ENCODE measurements at places on chromosomes 11 and 22.

GRCh38 chr11:35250621-35251020 is 111.7 kb downstream of the CD44 start:
- no peak for DNase-seq

DNA sequence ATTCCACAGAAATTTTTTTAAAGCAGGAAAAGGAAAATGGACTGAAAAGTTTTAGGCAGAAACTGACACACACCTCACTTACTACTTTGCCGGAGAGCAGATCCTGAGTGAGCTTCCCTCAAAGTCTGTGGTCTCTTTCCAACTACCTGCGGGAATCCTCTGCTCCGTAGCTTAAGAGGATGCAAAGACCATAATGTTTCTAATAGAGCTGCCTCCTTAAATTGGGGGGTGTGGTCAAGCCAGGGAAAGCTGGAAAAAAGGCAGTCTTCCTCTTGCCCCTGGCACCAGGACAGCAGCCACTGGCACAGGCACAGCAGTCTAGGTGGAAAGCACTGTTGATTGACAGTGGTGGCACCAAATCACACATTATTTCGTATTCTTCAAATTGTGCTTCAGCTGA is at the start of gene ETS1:
ETS1 (minus strand) TSS at position 144 of the 400 bp plus-strand sequence. CDS start 14,428 bp downstream, outside the sequence.
- DNase-seq: no peak

DNA sequence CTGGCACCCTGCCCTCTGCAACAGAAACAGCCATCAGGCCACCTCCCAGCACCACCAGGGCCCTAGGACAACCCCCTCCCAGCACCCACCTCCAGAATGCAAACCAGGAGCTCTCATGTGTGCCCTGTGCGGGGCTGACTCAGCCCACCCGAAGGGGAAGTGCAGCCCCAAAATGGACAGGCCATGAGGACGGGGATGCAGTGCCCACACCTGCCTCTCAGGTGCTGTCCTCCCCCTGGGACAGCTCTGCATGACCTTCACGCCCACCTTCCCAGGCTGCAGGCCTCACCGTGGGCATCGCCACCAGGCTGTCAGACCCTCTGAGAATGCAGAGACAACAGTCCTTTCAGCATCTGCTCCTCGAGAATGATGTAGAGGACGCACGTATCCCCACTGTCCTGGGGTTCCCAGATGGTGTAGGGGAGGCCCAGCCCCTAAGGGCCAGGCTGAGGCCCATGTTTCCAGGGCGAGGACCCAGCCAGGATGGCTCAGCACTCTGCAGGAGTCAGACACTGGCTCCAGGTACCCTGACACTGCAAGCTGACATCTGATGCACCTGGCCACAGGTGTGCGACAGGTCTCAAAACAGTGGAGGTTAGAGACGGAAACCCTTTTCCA is 13.5 kb downstream of the MOB2 start:
- DNase-seq: no peak

GRCh38 chr22:39313258-39314001 is 6.0 kb downstream of the RPL3 start:
- DNase-seq: no peak

GRCh38 chr11:109096266-109096665 is 325.7 kb upstream of the C11orf87 start:
- DNase-seq: no peak

- no peak for DNase-seq
These were observed 66.9 kb downstream of the TBC1D22A start for GRCh38 chr22:46829117-46829891.

- no peak for DNase-seq
These were observed 81.1 kb downstream of the USP35 start for GRCh38 chr11:78269806-78270205.

DNA sequence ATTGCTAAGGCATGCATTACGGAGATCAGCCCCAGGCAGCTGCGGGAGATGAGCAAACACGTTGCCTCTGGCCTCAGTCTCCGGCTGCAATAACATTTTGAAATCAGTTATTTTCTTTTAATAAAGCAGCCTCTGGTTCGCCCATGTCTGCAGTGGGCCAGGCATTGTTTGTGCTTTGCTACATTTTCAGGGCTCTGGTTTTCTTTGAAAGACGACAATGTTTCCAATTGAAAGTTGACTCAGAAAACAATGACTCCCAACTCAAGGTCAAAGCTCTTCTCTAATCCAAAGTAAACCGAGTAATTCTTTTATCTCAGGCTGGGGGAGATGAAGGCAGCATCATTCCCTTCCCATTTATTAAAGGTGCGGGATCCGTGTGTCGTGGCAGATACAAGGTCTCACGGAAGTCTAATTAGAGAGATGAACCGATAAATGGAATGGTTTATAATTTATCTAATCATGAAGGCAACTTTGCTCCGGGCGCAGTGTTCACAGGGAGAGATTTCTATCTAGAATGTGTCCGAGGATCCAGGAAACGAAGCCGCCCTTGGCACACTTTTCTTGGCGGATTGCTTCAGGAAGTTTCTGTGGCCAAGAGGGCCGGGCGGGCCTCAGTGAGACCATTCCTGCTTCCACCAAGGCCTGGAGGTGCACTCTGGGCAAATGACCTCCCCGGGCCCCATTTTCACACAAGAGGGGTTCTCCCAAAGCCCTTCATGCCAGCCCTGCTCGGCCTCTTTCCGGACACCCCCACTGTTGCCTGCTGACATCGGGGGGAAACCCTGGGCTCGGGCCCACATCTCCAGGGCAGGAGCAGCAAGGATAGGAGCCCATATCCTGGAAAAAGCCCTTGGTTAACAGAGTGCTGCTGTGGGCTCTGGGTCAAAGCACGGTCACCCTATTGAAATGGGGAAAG is 811.4 kb downstream of the BRD1 start:
- DNase-seq: peak; percentile 59

DNA sequence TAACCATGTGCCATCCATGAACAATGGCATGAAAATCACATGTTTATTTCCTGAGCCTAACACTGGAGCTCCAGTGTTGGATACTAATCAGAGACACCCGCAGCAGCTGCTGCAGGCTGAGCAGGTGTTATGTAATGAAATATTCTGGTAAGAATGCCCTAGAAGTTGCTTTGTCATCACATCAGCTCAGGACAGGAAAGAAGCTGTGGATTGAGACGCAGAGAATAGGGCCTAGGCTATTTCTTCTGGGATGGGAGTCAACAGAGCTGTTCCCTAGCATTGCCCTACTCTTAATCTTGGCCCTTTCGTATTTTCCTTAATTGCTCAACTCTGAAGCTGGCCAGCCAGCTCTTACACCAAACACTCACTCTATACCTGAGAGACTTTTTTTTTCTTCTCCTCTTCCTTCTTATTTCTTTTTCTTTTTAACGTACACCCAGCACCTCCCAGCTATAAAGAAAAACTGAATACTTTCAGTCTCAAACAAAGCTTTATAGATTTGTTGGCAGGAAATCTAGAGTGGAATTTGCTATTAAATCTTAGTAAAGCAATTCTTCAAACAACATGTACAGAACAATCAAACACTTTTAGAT is 31.9 kb downstream of the RASSF10 start:
- DNase-seq: no peak

DNA sequence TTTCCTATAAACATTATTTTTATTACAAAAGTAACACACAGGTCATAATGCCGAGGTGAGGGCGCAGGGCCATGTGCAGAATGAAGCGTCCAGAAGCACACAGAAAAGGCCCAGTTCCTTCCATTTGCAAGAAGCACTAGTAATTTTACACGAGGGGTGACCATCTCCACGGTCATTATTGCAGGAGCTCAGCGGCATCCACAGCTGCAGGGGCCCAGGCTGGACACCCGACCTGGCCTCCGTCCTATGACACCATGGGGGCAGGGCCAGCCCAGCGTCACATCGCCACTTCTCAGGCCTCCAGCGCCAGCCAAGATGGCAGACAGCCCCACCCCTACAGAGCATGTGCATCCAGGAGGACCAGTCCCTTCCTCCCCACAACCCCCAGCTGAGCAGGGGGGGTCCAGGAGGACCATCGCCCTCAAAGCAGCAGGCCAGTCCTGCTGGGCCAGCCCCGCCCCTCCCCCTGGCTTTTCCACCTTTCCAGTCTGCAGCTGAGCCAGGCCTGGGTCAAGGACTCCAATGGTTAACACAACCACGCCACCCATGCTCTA is 3.5 kb downstream of the IGF2 start:
- no peak for DNase-seq

DNA sequence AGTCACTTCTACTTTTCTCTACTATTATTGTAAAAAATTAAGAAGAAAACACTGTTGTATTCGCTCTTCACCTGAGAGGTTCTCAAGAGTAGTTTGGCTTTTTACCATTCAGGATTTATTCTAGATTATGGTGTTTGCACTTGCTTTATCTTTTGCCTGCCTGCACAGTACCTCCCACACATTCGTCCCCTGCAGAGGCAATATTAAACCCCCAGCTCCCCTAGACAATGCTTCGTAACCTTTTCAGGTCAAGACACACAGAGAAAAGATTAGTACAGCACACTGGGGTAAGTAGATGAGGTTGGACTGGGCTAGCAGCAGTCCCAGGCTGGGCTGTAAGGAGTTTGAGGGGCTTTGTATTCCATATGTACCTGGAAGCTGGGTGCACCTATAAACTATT is 62.4 kb downstream of the TNRC6B start:
- DNase-seq: no peak

DNA sequence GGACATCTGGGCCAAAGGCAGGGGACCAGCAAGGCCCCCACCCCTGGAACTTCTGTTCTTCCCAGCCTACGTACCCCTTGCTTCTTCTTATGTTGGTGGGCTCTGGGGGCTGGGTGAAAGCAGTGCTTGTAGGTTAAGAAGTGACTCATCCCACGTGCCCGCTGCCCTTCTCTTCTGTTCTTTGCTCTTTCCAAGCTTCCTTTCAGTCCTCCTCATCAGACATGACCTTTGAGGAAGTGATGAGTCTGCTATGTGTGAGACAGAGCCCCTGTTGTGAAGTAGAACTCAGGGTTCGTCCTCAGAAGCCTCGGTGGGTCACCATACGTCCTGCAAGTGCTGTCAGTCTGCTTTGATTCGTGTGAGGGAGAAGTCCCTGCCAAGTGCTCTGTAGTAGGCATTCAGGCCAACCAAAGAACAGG is 12.7 kb downstream of the MED15 start:
- no peak for DNase-seq

GRCh38 chr22:42990131-42990838 is 24.7 kb downstream of the PACSIN2 start:
- peak; percentile 25 for DNase-seq

DNA sequence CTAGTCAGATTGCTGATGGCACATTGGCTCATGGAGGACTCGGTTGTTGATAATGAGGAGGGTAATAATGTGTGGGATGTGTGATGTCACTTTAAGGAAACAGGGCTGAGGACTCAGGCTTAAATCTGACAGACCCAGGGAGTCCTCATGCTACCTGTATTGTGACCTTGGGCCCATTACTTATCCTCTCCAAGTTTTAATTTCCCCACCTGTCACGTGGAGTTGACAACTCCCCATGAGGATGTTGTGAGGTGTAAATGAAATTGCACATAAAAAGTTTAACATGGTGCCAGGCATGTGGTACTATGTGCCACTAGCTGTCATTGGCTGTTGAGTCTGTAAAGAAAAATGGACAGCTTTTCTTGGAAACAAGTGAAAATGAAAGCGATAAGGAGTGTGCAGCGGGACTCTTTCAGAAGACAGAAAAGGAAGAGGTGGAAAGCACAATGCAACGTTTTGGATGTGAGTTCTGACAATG is 15.3 kb downstream of the IL10RA start:
- DNase-seq: no peak

DNA sequence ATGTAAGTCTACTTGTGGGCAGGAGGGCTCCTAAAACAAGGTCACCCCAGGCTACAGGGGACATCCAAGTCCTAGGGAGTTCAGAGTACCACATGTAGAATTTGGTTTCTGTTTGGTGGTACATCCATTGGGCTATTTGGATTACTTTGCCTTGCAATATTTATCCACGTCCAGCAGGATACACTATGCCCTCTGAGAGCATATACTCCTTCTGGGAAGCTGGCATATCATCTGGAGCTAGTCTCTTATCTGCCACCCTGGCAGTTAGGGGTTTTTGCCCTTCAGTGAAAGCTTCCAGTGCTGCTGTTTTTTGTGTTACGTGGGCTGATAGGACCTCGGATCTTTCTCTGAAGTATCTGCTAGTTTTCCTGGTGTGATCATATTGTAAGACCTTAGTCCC is 7.3 kb downstream of the LMO2 start:
- DNase-seq: no peak

GRCh38 chr11:78832226-78832947 is 257.7 kb upstream of the NARS2 start:
- DNase-seq: no peak

GRCh38 chr11:132111838-132112237 is 741.4 kb downstream of the NTM start:
- no peak for DNase-seq

- peak; percentile 70 for DNase-seq
These were observed 34.4 kb upstream of the SUSD2 start for GRCh38 chr22:24146791-24147353.

DNA sequence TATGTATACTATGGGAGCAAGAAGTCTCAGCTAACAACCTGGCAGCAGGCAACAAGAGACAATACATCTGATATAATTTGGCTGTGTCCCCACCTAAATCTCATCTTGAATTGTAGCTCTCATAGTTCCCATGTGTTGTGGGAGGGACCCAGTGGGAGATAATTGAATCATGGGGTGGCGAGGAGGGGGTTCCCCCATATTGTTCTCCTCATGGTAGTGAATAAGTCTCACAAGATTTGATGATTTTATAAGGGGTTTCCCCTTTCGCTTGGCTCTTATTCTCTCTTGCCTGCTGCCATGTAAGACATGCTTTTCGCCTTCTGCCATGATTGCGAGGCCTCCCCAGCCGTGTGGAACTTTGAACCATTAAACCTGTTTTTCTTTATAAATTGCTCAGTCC is 6.2 kb downstream of the DNAJC24 start:
- no peak for DNase-seq

- DNase-seq: no peak
These were observed 22.9 kb downstream of the CDKN1C start for GRCh38 chr11:2862395-2863275.

DNA sequence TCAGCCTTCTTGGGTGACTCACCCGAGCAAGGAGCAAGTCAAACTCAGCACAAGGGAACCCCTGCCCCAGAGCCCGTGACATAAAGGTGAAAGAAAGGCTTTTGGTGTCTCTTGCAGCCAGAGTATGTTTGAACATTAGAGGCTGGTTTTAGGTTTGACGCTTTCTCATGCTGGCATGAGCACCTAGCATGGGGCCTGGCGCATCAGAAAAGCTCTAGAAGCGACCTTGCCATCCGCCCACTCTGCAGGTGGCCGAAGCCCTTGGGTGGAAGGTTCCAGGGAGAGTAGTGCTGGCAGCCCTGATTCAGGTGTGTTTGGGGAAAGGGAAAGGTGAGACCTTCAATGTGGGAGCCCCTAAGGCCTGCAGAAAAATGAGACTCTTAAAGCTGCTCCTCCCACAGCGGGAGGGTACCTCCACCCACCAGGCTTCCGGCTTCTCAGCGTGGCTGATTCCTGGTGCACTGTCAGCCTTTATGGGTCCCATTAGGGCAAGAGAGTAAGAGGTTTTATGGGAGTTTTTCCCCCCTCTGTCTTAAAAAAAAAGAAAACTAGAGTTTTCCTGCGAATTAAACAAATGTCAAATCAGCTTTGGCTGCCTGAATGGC is 88.4 kb downstream of the GRIK4 start:
- DNase-seq: no peak

GRCh38 chr22:39401301-39401631 is 1.7 kb downstream of the TAB1 start:
- DNase-seq: no peak

Data from sciatic nerve (tissue), 2 donors.